ENCODE measurements at places on chromosomes 16 and 17.
A peak's percentile ranks its signal among the peaks of the same experiment; 100 is the strongest.

DNA sequence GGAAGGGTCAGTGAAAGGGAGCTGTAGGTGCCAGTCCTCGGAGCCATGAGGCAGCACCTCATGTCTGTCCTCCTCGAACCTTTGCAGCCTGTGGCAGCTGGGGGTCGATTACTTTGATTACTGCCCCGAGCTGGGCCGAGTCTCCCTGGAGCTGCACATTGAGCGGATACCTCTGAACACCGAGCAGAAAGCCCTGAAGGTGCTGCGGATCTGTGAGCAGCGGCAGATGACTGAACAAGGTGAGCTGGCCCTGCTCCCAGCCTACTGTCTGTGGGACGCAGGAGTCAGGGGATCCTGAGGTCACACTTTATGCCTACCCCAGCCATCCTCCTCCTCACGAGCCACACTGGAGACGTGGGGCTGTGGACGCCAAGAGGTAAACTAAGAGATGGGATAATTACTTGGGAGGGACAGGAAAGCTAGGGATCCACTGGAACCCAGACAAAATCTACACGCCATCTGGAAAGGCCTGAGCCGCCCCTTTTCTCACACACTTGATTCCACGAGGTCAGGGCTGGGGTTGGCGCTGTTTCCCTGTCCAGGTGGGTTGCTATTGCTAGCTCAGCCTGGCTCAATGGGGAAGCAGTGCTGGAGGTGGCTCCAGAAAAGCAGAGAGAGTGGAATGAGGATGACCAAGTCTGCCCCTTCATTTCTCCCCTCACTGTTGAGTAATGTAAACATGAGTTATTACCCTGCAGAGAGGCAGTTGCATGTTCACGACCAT, 26.4 kb downstream of the NUP85 start:
- DNase-seq, result no peak

DNA sequence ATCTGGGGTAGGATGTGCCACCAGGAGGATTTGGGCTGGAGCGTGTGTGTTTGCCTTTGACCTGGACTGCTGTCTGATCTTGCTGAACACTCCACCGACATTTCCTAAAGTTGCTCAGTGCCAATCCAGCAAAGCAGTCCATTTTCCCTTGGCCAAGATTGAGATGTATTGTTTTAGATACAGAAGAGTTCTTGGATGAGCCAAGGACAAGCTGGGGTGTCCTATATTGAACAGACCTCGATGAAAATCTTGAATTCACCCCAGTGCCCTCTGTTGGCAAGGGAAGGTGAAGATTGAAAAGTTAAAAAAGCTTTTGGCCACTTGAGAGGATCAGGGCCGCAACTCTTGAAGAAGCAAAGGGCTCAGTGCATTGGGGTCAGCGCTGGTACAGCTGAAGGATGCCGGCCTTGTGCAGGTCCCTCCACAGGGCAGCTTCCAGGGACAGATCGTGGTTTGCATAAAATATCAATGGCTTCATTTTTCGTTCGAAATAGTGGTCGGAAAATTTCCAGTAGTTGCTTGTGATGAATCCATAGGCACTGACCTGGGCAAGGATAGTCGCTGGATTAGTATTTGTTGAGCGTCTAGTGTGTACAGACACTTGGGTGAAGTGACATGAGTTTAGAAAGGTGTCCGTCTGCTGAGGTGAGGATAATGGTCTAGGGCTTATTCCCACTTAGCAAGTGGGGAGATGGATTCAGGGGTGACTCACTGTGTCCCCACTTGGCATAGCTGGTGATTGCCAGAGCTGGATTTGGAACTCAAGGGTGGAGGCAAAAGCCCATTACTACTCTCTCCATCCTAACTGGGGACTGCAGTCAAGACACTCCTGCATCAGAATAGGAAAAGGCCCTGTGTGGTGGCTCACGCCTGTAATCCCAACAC, 19.7 kb downstream of the ST6GALNAC2 start:
- DNase-seq, result no peak

GRCh38 chr17:79803997-79804855, 7.3 kb upstream of the CBX8 start:
- no peak for DNase-seq

DNA sequence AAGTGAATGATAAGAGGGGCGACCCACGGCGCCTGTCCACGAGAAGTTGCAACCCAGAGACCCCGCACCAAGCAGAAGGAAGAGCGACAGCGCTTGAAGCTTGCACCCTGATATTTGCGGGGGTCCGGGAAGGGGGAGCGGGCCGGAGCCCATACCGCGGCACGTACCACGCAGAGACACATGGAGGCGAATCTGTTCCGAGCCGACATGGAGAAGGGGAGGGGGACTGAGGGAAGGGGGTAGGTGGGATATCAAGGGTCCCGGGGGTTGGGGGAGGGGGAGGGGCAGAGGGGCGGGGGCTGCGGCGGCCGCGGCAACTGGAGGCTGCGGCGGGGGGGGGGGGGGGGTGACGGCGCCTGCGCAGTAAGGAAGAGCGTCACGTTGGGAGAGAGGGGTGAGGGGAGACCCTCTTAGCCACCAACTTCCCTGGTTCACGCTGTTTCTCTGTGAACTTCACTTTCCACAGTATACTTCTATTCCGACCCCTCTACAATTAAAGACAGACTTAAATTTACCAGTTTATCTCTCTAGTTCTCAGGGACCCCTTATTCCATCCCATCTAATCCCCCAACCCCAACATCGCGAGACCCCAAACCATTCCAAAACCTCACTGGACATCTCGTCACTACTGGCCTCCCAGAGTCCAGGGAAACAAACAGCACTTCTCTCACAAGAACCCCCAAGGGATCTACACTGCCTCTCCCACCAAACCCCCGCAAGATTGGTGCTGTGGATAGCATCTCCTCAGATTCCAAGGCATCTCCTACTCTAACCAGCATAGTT, 8.0 kb downstream of the DLG4 start:
- no peak for DNase-seq

GRCh38 chr16:67608364-67608763, 36.6 kb upstream of the CARMIL2 start:
- no peak for DNase-seq

DNA sequence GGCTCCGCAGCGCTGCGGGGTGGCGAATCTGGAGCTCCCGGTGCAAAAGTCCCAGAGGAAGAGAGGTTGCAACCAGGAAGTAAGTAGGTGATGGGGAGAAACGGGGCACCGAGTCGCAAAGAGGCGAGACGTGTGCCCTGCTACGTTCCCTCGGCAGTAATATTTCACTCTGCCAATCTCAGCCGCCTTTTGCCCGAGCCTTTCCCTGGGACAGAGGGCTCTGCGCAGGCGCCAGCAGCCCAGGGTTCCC, at the start of gene NR1D1:
TSS of gene NR1D1 (minus strand) at position 171 of the 250 bp plus-strand sequence. CDS start 495 bp downstream, outside the sequence.
- DNase-seq, result no peak

- DNase-seq, result no peak
Measured at GRCh38 chr17:42077755-42078154, 20.5 kb downstream of the ZNF385C start.

GRCh38 chr16:11816123-11816522, 19.1 kb upstream of the ZC3H7A start:
- no peak for DNase-seq

DNA sequence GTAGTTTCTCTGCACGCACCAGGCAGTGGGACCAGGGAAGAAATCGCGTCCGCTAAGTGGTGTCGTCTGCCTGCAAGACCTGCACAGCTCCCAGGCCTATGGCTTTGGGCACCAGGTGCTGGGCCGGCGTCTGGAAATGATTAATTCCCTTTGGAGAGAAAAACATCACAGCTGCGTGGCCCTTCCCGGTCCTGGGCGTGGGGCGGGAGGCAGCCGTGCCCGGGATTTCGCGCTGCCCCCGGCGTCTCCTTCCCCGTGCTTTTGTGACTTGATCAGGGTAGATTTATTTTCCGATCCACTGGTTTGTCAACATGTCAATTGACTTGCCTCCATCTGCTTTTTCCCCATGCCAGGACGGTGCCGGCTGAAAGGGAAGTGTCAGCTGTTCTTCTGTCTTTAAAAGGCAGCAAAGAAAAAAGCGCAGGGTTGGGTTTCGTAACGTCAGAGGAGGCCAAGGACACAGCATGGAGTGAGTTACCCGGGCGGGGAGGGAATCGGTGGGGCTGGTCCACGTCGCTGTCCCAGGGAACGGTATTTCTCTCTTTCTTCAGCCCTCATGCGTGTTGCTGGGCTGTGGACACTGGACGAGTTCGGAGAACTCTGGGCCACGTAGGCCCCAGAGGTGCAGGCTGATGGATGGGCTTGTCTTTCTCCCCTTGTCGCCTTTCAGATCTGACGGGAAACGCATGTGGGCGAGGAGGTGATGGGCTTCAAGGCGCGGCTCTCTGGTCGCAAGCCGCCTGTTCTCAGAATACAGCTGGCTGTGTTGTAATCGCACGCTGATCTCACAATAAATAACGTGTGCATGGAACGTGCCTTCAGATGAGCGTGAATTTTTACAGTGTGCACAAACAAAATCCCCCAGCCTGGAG, 188.1 kb upstream of the ZNF469 start:
- no peak for DNase-seq

GRCh38 chr17:36722121-36722902, 120.9 kb downstream of the MRM1 start:
- DNase-seq, result peak; percentile 64

- peak; percentile 82 for DNase-seq
Measured at GRCh38 chr17:40177275-40177874, at the start of gene RAPGEFL1. RAPGEFL1 (plus strand) TSS chr17:40177470; CDS start chr17:40177862, 392 bp downstream.

DNA sequence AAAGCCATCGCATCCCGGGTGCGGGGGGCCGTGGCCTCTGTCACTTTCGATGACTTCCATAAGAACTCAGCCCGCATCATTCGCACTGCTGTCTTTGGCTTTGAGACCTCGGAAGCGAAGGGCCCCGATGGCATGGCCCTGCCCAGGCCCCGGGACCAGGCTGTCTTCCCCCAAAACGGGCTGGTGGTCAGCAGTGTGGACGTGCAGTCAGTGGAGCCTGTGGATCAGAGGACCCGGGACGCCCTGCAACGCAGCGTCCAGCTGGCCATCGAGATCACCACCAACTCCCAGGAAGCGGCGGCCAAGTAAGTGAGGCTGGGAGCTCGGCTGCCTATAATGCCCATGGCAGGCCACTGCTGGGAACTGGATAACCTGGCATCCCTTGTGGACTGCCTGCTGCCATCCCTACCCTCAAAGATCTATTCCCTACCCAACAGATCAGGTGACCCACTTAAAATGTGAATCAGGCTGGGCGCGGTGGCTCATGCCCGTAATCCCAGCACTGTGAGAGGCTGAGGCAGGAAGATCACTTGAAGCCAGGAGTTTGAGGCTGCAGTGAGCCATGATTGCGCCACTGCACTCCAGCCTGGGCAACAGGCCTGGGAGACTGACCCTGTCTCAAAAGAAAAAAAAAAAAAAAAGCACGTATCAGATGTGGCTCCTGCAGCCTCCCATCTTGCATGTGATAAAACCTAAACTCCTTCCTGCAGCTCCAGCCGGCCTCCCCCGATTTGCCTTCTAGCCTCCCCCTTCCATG, 18.3 kb downstream of the CDIPT start:
- DNase-seq, result no peak

GRCh38 chr16:77591347-77591746, 131.0 kb upstream of the NUDT7 start:
- DNase-seq, result no peak

GRCh38 chr17:8117980-8118768, at the start of gene ALOXE3:
ALOXE3 (minus strand) TSS chr17:8118514; CDS start chr17:8117990, 524 bp downstream.
- peak; percentile 35 for DNase-seq

DNA sequence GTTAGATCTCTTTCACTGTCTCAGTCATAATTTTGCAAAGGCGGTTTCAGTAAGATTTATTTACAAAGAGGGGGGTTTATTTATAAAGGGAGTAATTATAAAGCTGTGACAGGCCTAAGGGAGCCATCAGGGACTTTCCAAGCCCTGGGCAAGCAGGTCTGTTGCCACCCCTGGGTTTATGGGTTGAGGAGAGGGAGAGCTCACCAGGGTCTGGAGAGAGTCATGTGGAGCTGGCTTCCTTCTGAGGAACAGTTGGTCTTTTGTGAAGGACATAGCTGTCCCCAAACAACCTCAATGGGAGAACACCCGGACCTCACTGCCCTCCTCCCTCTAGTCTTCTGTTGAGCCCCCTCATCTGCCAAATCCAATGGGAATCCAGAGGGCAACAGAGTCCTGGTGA, 9.8 kb downstream of the ITGAM start:
- DNase-seq, result no peak

- DNase-seq, result no peak
Measured at GRCh38 chr17:37744633-37744927, 279 bp downstream of the HNF1B start.

DNA sequence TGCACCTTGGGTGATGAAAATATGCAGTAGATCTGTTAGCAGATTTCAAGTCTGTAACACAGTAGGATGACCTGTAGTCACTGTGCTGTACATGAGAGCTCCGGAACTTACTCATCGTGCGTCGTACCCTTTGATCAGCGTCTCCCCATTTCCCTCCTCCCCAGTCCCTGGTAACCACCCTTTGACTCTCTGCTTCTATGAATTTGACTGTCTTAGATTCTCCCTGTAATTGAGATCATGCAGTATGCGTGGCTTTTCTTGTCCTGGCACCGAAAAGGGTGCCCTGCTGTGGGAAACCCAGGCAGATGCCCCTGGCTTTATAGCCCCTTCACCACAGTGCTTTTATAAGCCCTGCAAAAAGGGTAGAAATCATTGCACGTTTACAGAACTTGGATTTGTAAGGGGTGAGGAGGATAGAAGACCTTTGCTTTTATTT, 20.5 kb downstream of the CLEC16A start:
- DNase-seq, result no peak

DNA sequence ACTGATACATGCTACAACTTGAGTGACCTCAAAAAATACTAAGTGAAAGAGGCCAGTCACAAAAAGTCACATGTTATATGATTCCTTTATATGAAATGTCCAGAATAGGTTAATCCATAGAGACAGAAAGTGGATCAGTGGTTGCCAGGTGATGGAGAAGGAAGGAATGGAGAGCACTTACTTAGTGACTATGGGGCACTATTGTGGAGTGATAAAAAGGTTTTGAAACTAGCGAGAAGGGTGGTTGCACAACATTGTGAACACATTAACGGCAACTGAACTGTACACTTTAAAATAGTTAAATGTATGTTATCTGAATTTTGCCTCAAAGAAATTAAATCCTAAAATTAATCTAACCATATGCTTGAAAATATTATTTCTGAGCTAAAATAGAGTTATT, 25.9 kb downstream of the AMFR start:
- DNase-seq, result no peak

- no peak for DNase-seq
Measured at GRCh38 chr17:16880121-16880842, 91.6 kb downstream of the TNFRSF13B start.

DNA sequence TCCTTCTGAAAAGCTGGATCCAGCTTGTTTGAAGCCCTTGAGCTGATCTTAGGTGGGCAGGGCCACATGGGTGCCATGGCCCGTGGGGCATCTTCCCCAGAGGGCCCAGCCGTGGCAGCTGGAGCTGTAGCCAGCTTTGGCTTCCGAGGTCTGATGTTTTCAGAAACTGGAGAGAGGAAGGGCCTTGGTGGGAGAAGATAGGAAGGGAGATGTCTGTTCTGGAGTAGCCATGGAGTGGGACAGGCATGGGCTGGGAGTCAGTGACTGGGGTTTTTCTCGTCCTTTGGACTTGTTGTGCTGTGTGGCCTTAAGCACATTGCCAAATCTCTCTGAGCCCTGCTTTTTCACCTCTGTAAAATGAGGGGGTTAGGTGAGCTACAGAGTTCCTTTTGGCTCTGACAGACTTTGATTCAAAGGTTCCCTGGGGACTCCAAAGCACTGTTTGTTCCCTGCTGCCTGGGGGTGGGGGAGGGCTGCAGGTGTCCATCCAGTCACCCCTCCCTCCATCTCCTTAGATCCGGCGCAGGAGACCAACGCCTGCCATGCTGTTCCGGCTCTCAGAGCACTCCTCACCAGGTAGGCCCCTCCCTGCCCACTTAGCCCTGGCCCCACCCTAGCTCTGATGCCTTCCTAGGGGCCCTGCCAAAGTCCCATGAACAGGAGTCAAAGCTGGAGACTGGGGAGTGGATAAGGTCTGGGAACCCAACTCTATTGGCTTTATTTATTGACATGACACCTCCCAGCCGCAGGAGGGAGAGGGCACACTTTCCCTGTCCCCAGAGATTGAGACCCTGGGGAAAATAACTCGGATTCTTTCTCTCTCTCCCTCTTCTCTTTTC, 2.1 kb downstream of the PPP1R1B start:
- no peak for DNase-seq
